ENCODE measurements at places on chromosomes 4 and X. TPM values are rescaled to one million over a fixed set of nuclear protein-coding genes. Genes with fewer than 3 reads are reported as not detected.

The TBX22 gene
- polyA plus RNA-seq: 0.11 TPM

The NPNT gene
- polyA plus RNA-seq: 95.6 TPM

DNA sequence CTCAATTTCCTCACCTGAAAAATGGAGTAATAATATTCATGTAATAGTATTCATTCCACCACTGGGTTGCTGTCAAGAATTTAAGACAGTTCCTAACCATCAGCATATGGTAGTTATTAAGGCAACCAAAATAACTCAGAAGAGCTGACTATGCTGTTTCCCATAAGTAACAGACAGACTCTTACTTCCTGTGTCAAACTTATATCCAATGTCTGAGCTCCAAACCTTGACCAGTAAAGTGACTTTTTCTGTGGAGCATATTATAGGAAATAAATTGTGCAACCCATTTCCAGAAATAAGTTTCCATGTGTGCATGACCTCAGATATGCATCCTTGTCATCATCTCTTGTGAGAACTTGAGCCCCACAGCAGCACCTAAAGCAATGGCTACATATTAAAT is 78.8 kb downstream of the HADH start:
- no peaks in the 10 kb centered on the region for H3K4me1 ChIP-seq
- H3K4me3 ChIP-seq: no peak overlapping the region
- H3K27ac ChIP-seq: no peak overlapping the region
- H3K27me3 ChIP-seq: no peaks in the 10 kb centered on the region

DNA sequence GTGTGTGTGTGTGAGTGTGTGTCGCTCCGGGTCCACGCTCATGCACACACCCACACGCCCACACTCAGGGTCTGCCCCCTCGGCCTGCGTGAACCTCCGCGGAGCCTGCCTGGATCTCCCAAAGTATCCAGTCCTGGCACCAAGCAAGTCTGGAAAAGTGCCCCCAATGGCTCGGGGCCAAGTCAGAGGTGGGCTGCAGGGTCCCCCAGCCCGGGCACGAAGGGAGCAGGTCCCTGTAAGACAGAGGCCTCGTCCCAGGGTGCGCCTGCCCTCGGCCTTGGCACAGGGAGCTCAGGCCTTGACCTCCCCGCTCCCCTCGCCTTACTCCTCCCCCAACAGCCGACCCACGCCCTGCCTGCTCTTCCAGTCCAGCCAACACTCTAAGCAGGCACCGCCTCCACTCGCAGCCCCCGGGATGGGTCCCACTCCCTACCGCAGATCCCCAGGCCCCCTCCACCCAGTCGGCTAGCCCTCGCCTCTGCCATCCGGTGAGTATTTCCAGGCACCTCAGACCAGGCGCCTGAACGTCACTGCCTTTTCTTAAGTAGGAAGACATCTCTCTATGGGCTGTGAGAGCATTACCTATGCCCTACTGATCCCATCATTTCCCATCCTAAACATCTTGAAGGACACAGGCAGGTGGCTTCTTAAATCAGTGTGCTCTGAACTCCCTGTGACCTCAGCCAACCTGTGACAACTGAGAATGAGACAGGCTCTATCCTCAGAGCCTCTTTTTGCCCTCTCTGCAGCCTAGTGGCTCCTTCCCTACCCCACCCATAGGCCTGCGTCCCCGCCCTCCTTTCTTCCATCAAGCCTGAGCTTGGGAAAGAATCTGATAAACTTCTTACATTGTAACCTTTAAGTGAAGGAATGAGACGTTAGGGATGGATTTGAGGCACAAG is 704 bp downstream of the FAM114A1 start:
- H3K4me1 ChIP-seq: peaks cover 40% of the 10 kb centered on the region
- peak overlapping the region; percentile 72 for H3K4me3 ChIP-seq
- H3K27ac ChIP-seq: peak overlapping the region; percentile 87
- H3K36me3 ChIP-seq: peaks cover 13% of the 10 kb centered on the region

GRCh38 chrX:70452143-70452733 is 7.6 kb downstream of the DLG3 start:
- peak overlapping the region; percentile 49 for H3K4me3 ChIP-seq
- H3K4me1 ChIP-seq: no peaks in the 10 kb centered on the region
- H3K27ac ChIP-seq: peak overlapping the region; percentile 26
- peak; percentile 42 for DNase-seq
- H3K27me3 ChIP-seq: no peaks in the 10 kb centered on the region

Measured in left lung (tissue), 14 donors.